ENCODE measurements at places on chromosomes 2 and 18.

GRCh38 chr2:109304731-109305470 is 175.9 kb downstream of the SH3RF3 start:
- no peak for DNase-seq

GRCh38 chr18:36043153-36043552 is 24.2 kb downstream of the RPRD1A start:
- DNase-seq = no peak

DNA sequence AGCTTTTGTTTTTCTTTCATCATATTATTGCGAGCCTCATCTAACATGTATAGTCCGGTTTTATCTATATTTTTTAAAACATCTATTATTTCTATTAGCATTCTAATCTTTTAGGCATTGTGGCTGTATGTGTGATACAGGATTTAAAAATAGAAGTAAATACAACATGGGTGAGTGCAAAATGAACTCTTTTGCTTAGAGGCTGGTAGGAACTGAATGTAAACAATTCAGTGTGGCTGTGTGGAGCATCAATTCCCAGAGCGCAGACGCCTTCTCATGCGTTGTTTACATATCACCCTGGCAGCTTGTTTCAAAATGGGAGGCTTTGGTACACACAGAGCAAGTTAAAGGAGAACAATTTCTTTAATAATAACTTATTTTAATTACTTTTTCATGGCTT is 836 bp downstream of the DTNA start:
- peak; percentile 54 for DNase-seq

GRCh38 chr18:54734059-54734458 is 94.2 kb upstream of the RAB27B start:
- DNase-seq = no peak

GRCh38 chr2:6823111-6823510 is 42.6 kb downstream of the CMPK2 start:
- DNase-seq = no peak

- DNase-seq = no peak
Measured at GRCh38 chr2:171847627-171848026, 46.4 kb downstream of the SLC25A12 start.

GRCh38 chr2:24285484-24286152 is 74.7 kb downstream of the ITSN2 start:
- DNase-seq = no peak

GRCh38 chr2:190882856-190883582 is 2.4 kb downstream of the GLS start:
- DNase-seq = no peak

- DNase-seq = no peak
Measured at GRCh38 chr2:198293281-198293680, 488.9 kb downstream of the PLCL1 start.

DNA sequence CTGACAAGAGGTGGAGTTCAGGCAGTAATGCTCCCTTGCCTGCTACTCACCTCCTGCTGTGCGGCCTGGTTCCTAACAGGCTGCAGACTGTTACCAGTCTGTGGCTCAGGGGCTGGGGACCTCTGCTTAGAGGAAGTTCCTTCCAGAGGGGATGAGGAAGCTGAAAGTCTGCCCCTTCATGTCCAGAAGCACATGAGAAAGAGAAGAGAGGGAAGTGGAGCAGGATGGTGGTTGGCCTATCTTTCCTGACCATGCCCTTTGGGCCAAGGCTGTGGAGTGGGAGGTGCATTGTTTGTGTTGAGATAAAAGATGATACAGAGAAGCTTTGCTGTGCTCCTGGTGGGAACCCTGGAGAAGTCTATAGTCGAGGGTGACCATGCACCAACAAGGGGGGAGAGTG is 112.5 kb downstream of the LPIN1 start:
- DNase-seq = no peak

- DNase-seq = no peak
Measured at GRCh38 chr18:6013171-6013810, 118.0 kb upstream of the TMEM200C start.

DNA sequence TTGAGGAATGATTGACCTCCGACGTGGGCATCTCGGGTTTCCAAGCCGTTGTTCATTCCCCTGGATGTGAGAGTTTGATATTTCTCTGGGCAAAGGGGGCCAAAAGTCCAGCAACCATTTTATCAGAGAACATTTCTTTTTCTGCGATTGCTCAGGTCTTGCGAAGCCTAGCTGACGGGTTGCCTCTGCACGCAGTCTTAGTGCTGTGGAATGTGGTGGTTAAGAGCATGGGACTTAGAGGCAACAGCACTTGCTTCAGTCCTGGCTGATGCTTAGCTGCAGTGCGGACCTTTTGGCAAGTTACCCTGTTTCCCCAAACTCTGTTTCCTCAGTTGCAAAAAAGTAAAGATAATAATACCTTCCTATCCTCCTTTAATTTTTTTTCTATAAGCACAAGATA is 45.0 kb downstream of the FAP start:
- DNase-seq = no peak

DNA sequence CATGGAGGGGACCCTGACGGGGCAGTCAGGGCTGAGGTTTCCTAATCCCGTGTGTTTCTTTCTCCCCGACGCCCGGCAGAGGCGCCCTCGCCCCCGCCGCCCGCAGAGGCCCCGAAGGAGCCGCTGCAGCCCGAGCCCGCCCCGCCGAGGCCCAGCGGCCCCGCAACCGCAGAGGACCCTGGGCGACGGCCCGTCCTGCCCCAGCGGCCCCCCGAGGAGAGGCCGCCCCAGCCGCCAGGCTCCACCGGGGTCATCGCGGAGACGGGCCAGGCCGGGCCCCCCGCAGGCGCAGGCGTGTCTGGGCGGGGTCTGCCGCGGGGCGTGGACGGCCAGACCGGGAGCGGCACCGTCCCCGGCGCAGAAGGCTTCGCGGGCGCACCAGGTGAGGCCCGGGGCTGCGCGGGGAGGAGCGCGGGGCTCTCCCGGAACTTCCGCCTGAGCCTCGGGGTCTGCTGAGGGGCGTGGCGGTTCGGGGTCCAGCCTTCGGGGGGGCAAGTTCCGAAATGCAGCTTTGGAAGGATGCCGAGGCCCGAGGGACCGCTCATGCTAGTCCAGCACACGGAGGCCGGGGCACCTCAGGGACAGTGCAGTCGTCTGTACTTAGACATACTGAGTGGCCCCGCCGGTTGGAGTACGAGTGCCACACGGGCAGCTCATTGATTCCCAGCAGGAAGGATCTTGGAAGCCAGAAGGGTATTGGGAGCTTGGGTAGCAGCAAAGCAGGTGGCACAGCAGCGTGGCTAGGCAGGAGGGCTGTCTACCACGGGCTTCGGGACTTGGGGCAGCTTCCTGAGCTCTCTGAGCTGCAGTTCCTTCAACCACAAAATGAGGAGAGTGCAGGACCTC is 60.1 kb downstream of the EMILIN2 start:
- no peak for DNase-seq

- DNase-seq = no peak
Measured at GRCh38 chr2:216508229-216508628, 9.6 kb downstream of the RPL37A start.

DNA sequence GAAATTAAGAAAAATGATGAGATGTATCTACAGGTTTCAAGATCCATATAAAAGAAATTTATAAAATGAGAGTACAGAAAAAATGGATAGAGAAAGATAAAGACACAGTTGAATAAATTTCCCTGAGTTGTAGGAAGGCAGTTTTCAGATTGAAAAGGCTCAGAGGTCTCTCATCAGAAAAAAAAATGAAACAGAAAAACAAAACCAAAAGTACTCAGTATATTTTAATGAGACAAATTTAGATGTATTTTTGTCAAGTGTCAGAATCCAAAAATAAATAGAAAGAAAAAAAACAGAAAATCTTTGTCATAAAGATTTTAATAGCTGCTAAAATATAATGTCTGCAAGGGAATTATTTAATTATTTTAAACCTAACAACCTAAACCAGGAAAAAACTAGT is 520.5 kb downstream of the KCNJ3 start:
- DNase-seq = no peak

DNA sequence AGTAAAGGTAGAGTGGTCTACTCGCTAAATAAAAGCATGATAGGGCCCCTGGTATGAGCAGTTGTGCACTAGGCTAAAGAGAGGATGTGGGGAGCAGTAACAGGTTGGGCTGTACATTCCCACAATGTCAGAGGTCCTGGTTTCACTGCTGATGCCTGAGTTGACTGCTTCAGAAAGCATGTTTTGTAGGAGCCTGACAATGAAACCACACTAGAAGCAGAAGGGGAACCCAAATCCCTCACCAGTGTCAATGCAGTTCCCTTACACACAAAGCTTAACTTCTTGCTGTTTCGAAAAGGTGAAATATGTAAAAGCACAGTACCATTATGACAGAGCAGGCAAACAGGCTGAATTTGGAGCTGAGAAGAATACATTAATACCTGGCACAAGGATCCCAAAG is 291.7 kb upstream of the KYNU start:
- DNase-seq = no peak

GRCh38 chr2:165193178-165193777 is 10.6 kb downstream of the SCN3A start:
- no peak for DNase-seq

- DNase-seq = no peak
Measured at GRCh38 chr2:118800736-118801135, 46.7 kb downstream of the EN1 start.

- DNase-seq = peak; percentile 27
Measured at GRCh38 chr2:20422402-20423271, 24.2 kb upstream of the RHOB start.

DNA sequence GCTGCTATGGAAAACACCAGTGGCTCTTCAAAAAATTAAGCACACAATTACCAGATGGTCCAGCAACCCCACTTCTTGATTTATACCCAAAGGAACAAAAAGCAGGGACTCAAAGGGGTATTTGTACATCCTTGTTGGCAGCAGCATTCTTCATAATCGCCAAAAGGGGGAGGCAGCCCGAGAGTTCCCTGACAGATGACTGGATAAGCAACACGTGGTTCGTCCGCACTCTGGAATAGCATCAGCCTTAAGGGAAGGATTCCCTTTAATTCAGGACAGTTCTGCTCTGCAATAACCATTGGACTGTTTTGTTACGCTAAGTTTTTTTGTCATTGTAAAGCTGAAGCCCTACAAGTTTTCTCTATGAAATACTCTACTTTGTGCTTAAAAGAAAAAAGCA is 76.7 kb upstream of the TWIST2 start:
- no peak for DNase-seq

DNA sequence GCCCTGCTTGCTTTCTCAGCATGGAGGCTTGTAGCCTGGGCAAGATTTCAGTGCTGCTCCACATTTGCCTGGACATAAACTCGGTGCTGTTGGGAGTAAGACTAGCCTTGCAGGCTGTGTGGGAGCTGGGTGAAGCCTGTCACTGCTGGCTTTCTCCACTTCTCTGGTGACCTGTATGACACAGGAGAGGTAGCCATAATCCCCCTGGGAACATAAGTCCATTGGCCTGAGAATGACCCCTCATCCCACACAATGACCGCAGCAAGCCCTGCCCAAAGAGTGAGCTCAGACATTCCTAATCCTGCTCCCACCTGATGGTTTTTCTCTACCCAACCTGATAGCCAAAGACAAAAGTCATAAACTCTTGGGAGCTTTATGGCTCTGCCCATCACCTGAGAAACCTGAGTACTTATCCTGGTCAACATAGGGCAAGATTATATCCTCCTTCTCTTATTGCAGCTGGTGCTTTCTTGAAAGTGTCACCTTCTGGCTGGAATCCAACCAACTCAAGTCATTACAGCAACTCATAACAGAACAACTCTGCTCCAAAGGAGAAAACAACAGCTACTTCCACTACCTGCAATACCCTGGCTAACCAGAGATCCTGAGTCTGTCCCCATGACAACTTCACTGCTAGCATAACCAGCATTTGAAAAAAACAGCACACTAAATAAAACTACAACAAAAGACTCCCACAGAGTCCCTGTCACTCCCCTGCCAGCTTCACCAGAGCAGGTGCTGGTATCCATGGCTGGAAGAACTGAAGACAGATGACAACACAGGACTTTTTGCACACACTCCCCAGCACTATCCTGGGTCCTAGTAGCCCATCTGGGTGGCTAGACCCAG is 834.4 kb upstream of the DDX18 start:
- no peak for DNase-seq

GRCh38 chr2:185433824-185434223 is 304.8 kb upstream of the FSIP2 start:
- DNase-seq = no peak

- peak; percentile 70 for DNase-seq
Measured at GRCh38 chr2:217886720-217887309, 116.0 kb downstream of the TNS1 start.

DNA sequence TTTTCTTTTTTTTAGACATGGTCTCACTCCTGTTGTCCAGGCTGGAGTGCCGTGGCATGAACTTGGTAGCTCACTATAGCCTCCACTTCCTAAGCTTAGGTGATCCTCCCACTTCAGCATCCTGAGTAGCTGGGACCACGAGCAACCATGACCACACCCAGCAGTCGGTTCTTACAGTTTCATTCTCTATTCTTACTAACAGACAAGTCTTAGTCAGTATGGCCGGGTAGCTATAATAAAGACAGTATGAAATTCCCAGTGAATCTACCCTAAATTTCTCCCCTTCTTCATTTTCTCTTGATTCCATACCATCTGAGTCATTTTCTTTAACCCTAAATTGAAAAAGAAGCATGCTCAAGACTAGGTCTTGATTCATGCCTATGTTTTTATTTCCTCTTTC is 775.3 kb upstream of the NRXN1 start:
- DNase-seq = no peak

DNA sequence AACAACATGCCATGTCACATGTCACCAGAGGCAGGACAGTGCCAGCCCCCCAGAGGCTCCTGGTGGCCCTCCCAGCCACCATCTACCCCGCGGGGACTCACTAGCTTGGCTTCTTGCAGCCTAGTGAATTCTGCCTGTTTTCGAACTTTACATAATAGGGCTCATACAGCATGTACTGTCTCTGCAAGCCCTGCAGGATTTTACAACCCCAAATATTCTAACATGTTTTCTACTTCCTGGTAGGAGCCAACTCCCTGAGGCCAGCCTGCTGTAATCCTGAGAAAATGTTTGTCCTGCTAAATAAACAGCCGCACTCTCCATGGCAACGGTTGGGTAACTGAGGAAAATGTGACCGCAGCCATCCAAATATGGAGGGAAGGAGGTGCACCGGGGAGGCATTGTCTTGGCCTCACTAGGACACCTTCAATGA is 2.7 kb downstream of the PER2 start:
- peak; percentile 37 for DNase-seq

DNA sequence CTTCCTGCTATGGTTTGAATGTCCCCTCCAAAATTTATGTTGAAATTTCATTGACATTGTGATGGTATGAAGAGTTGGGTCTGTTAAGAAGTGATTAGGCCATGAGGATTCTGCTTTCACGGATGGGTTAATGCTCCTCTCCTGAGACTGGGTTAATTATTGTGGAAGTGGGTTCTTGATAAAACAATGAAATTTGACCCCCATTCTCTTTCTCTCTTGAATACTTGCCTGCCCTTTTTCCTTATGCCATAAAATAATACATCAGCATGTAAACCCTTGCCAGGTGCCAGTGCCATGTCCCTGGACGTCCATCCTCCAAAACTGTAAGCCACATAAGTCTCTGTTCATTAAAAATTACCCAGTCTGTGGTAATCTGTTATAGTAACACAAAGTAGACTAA is 352.8 kb downstream of the LRRTM4 start:
- DNase-seq = no peak
